ENCODE measurements at places on chromosomes 1 and 21.

DNA sequence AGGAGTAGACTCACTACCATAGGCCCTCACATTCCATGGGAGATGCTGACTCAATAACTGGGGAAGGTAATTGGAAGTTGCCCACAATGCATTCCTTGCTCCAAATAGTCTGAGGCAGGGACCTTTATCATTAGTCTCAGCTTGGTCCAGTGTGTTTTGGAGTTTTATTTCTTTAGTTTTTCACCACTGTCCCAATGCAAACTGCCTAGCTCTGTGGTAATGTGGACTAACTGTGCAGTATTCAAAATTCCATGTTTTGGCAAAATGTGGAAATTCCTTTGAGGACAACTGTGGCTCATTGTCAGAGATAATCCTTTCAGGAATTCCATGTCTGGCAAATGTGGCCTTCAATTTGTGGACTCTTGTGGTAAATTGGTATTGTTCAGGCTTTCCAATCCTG is 78.1 kb upstream of the PAPPA2 start:
- DNase-seq = no peak

DNA sequence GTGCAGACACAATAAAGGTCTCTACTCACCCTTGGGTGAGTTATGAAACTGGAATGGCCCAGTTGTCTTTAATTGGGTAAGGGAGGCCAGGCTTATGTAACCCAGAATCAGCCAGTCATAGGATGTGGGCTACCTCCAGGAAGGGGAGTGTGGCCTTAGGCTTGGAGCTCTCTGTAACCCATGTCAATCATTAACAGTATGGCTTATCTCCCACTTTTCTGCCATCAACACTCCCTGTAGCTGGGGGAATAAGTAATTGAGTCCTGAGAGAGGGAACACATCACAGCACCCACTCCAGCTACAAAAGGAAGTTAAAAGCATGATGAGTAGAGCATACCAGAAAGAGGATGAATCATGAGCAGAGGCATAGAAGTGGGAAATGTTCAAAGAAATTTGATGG is 327.0 kb upstream of the DUSP10 start:
- no peak for DNase-seq

DNA sequence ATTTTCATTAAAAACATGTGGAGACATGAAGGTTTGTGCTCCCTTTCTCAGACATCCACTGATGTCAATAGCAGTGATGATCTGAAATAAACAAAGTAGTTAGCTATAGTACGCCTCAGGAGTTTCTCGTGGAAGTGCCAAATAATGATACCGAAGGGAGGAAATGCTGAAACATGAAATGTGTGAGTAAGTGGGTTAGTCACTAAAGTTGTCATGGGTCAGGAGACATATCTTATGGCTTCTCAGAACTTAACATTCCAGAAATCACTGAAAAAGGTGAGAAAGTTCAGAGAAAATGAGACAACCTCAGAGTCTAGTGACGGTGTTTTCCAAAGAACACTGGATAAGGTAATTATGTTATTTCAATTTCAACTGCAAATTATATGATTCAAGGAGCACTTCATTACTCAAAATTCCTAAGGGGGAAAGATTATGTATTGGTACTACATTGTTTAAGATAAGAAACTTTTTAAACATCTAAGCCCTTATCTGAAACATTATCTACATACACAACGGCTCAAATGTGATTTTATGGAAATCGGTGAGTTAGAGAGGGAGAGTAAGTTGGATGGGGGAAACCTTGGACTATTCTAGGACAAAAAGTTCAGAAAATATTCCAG is 20.6 kb downstream of the NIBAN1 start:
- peak; percentile 75 for DNase-seq

DNA sequence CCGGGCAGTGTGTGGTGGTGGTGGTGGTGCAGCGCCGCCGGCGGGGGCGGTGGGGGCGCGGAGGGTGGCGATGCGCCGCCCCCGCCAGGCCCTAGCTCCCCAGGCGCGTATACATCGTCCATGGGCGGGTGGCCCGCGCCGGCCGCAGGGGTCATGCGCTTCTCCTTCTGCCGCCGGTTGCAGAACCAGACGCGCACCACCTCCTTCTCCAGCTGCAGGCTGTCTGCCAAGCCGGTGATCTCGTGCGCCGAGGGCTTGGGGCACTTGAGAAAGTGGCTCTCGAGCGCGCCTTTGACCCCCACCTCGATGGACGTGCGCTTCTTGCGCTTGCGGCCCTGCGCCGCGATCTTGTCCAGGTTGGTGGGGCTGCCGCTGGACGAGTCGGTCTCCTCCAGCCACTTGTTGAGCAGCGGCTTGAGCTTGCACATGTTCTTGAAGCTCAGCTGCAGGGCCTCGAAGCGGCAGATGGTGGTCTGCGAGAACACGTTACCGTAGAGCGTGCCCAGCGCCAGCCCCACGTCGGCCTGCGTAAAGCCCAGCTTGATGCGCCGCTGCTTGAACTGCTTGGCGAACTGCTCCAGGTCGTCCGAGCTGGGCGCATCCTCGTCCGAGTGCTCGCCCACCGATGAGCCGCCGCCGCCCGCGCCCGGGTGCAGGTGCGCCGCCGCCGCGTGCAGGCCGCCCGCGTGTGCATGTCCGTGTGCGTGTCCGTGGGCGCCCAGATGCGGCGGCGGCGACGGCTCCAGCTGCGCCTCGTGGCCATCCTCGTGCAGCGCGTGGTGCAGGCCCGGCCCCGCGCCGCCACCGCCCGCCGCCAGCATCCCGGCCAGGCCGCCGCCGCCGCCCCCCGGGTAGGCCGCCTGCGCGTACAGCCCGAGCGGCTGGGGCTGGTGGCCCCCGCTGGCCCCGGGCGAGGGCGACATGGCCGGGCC is 926 bp downstream of the POU3F1 start:
- no peak for DNase-seq

GRCh38 chr1:218488531-218488930 is 143.4 kb downstream of the TGFB2 start:
- no peak for DNase-seq

DNA sequence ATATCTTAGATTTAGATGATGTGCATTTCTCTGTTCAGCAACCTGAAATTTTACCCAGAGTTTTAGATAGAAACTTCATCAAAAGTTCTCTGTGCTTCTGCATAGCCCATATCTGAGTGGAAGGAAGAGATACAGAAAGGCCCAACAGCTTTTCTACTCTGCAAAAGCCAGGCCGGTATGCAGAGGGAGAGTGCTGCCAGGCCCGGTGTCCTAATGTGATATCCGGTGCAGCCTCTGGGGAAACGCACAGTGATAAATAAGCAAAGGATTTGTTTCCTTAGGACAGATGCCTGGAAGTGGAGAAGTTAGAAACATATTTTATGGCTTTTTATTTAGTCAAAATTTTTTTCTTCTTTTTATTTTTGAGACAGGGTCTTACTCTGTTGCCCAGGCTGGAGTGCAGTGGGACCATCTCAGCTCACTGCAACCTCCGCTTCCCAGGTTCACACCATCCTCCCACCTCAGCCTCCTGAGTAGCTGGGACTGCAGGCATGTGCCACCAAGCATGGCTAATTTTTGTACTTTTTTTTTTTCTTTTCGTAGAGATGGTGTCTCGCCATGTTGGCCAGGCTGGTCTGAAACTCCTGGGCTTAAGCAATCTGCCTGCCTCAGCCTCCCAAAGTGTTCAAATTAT is 145.8 kb downstream of the PATJ start:
- DNase-seq = no peak

DNA sequence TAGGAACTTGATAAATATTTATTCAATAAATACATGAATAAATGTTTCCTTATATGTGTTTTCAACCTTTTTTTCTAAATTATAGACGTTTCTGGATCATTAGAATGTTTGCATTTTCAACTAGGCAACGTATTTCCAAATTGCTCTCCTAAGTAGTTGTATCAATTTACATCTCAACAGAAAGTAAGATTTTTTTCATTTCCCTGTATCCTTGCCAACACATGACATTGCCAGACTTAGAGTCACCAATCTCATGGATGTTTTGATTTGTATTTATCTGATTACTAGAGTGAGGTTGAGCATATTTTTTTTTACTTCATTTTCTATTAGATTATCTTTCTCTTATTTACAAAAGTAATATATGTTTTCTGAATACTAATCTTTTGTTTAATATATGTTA is 22.2 kb upstream of the SMG7 start:
- no peak for DNase-seq

DNA sequence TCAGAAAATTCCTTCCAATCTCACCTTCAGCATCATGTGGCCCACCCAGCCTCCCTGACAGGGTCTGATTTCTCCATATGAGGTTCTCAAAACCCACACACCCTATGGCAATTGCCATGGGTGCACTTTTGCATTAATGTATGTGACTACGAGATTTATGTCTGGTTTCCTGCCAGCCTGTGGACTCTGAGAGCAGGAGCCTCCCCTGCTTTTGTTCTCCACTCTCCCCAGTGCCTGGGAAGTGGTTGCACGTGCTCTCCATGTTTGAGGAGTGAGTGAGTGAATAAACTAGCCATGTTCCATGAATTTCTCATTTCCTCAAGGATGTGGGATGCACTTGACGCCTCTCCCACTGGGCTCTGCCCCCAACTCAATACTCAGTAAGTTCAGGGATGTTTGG is 91.2 kb downstream of the ACTL8 start:
- no peak for DNase-seq

DNA sequence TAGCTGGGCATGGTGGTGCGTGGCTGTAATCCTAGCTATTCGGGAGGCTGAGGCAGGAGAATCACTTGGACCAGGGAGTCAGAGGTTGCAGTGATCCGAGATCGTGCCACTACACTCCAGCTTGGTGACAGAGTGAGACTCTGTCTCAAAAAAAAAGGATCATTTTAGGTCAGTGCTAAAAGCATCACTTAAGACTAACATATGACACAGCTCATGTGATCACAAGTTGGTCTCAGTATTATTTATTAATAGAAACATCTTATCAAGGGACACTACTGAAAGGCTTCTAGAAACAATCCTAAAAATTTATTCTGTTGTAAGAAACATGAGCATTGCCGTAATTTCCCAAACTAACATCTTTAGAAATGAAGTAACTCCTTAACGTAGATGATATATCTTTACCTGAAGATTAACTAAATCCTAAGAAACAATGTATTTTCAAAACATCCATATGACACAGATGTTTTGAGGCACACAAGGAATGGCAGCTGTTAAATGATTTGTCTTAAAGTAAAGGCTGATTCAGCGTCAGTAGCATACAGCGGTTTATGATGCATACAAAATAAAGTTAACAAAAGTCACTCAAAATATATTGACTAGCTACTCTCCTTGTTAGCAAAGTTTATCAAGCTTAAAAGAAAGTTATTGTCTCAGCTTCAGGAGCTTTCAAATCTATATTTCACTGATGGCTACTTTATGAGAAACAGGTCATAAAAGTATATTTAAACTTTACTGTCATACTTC is 2.6 kb downstream of the NIBAN1 start:
- no peak for DNase-seq

DNA sequence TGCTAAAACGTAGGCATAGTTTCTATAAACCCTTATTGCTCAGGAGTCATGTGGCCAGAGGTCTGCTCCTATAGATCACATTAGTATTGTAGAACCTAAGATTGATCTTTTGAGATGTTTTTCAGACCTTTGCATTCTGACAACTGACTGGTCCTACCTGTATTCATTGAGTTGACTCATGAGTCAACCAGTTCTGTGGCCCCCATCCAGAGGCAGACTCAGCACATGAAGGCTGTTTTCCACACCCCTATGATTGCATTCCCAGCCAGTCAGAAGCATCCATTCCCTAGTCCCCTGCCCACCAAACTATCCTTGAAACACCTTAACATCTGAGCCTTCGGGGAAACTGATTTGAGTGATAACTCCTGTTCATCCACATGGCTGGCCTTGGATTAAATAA is 451.7 kb downstream of the SIPA1L2 start:
- DNase-seq = no peak

- no peak for DNase-seq
Measured at GRCh38 chr1:39573736-39574624, 2.6 kb downstream of the PABPC4 start.

DNA sequence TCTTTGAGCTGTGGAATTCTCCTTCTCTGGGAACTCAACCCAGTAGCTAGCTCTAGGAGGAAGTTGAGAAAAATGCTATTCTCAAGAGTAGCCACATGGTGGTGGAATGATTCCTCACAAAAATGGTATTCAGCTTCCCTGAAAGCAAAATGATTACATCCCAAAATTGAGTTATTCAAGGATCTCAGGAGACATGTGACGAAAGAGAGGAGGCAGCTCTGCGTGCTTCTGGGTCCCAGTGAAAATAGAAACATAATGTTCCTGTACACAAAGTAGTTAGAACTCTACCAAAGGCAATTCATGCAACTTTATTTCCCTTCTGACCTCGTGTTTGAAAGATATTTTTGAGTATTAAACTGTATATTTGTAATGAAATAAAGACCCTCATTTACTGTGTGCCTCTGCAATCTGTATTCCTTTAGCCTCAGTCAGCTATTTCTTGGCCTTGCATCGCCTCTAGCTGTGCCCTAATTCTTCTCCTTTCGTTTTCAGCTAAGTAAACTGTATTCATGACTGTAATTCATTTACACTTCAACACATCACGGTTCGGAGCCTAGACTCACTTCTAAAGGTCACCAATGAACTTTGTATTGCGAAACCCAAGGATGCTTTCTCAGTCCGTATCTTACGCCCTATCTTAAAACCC is 167.3 kb downstream of the FASLG start:
- DNase-seq = no peak

- DNase-seq = no peak
Measured at GRCh38 chr1:170397061-170397460, 134.9 kb upstream of the GORAB start.

All from keratinocyte (primary cell).